IMR-90 (cell line): ENCODE measurements at places on chromosomes 7 and 10. TPM values are rescaled to one million over a fixed set of nuclear protein-coding genes. Genes with fewer than 3 reads are reported as not detected.

DNA sequence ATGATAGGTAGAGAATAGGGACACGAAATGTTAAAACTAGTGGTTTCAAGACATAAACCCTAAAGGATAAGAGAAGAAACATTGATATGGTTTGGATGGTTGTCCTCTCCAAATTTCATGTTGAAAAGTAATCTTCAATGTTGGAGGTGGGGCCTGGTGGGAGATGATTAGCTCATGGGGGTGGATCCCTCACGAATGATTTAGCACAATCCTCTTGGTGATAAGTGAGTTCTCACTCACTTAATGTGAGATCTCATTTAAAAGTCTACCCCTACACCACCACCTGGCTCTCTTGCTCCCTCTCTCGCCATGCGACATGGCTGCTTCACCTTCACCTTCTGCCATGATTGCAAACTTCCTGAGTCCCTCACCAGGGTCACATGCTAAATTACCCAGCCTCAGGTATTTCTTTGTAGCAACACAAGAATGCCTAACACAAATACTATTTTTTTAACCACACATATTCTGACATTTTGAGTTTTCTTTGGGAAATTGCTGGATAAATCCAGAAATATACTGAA, 242.4 kb upstream of the PHF14 start:
- H3K4me1 ChIP-seq, result no peaks in the 10 kb centered on the region
- no peak overlapping the region for H3K4me3 ChIP-seq
- H3K27ac ChIP-seq, result no peak overlapping the region
- H3K36me3 ChIP-seq, result no peaks in the 10 kb centered on the region
- no peaks in the 10 kb centered on the region for H3K27me3 ChIP-seq

SOSTDC1 gene
- under 0.01 TPM in 1 of 2 replicates, not detected in the other for total RNA-seq

DNA sequence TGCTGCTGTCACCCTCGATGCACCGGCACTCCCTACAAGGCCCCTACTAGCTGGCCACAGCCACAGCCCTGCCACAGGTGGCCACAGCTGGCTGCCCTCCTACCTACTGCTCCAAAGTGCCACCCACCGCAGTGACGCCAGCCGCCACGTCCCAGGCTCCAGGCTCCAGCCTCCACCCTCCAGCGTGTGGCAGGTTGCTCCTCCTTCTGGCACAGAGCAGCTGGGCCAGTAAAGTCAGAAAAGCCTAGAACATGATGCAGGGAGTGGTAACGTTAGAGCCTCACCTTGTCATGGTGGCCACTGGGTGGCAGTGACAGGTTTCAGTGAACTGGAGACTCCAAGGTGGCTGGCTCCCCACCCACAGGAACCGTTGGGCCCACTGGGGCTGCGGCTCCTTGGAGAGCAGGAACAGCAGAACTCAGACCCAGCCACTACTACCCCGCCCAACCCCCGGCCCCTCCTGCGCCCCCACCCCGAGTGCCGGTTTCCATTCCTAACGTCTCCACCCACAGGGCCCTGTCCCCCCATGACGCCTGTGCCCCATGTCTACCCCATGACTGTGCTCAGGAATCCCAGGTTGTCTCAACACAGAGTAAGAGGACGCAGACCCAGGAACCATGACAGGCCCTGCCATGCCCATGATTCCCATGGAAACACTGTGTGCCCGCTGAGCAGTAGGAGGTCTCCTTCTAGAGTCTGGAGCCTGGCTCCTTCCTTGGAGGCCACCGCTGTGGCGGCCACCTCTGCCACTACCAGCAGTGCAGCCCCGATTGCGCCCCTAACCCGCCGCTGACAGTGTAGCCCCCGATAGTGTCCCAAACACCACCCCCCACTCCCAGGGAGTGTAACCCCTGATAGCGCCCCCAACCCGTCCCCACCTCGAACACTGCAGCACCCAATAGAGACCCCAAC, 52.3 kb upstream of the ZNF33B start:
- H3K4me1 ChIP-seq, result no peaks in the 10 kb centered on the region
- no peaks in the 10 kb centered on the region for H3K27me3 ChIP-seq
- H3K27ac ChIP-seq, result no peak overlapping the region
- no peaks in the 10 kb centered on the region for H3K36me3 ChIP-seq

TAS2R5 gene
- under 0.01 and 0.36 TPM in 2 replicates for total RNA-seq

- H3K36me3 ChIP-seq, result peaks cover 17% of the 10 kb centered on the region
- H3K4me3 ChIP-seq, result no peak overlapping the region
- no peaks in the 10 kb centered on the region for H3K4me1 ChIP-seq
- H3K27ac ChIP-seq, result no peak overlapping the region
Observed at GRCh38 chr10:127354992-127355391, 158.6 kb upstream of the INSYN2A start.

WAPL gene
- total RNA-seq, result 31.7 and 49.4 TPM in 2 replicates

DNA sequence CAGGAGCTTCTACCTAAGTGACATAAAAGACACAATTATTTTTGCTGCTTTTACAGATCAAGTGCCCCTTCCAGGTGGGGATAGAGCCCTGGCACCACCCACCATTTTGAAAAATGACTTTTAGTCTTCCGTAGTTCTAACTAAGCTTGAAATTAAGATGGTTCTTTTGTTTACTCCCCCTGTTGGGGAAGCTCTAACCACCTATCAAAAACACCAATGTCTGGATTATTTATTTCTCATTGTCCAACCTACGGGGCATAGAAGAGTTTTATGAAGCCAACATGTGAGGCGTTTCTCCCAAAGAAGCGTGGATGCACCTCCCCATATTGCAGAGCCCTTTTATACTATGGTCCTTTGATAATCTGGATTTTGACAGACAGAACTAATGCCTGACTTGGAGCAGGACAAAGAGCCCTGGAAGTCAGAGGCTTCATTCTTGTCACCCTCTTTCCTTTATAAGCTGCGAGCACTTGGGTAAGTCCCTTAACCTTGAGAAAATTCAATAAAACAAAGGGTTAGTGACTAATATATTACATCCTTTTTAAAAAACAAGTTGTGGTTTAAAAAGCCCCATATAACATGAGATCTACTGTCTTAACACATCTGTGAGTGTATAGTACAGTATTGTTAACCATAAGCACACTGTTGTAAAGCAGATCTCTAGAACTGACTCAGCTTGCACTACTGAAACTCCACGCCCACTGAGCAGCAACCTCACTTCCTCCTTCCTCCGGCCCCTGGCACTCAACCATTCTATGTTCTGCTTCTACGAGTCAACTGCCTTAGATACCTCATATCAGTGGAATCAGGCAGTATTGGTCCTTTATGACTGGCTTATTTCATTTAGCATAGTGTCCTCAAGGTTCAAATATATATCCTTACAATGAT, 67.5 kb downstream of the ATXN7L1 start:
- no peaks in the 10 kb centered on the region for H3K27me3 ChIP-seq
- no peaks in the 10 kb centered on the region for H3K36me3 ChIP-seq
- H3K4me1 ChIP-seq, result peaks cover 19% of the 10 kb centered on the region
- no peak overlapping the region for H3K4me3 ChIP-seq

- H3K27me3 ChIP-seq, result peaks cover 4% of the 10 kb centered on the region; the same call in 1 of the 2 replicates
- peaks cover 3% of the 10 kb centered on the region for H3K4me1 ChIP-seq
- H3K4me3 ChIP-seq, result peak overlapping the region; percentile 59
- peak overlapping the region; percentile 56 for H3K27ac ChIP-seq
- H3K36me3 ChIP-seq, result no peaks in the 10 kb centered on the region
- peak; percentile 47 for DNase-seq
Observed at GRCh38 chr10:101354328-101355071, 535 bp downstream of the BTRC start.

GRCh38 chr7:46939558-46939957, 642.4 kb downstream of the TNS3 start:
- DNase-seq, result no peak
- 0 out of 2 replicates have a peak, but pooled peaks cover 2% of the 10 kb centered on the region for H3K27me3 ChIP-seq
- 0 out of 2 replicates have a peak, but pooled peaks cover 2% of the 10 kb centered on the region for H3K4me1 ChIP-seq
- no peak overlapping the region for H3K4me3 ChIP-seq

DNA sequence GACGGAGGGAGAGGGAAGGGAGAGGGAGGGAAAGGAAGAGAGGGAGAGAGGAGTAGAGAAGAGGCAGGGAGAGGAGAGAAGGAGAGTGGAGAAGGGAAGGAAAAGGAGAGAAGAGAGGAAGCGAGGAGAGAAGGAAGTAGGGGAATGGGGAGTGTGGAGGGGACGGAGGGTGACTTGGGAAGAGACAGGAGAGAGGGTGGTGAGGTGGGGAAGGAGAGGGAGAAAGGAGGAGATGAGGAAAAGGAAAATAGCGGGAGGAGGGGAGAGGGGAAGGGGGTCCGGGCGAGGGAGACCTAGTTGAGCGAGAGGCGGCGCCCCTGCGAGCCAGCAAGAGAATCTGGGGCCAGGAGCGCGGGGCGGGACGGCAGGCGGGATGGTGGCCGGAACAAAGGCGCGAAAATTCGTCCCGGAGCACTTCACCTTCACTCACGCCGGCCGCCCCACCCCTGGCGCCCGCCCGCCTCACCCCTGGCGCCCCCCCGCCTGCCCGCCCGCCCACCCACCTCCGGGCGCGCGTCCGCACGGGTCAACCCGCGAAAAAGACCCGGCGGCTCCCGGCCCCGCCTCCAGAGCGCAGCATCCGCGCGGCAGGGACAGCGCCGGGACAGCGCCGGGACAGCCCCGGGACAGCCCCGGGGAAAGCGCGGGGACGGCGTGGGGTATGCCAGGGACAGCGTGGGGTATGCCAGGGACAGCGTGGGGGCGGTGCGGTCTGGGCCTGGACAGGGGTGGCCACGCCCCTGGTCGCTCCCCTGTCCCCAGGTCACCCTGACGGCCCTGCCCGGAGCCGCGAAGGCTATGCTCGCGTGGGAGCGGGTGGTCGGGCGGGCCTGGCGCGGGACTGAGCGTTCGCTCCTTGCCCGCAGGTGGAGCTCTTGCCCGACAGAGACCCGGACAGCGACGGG, 4.2 kb downstream of the VSTM2A start:
- no peak for DNase-seq
- no peak overlapping the region for H3K4me3 ChIP-seq
- no peaks in the 10 kb centered on the region for H3K36me3 ChIP-seq
- H3K4me1 ChIP-seq, result no peaks in the 10 kb centered on the region
- H3K27me3 ChIP-seq, result peaks cover 24% of the 10 kb centered on the region
